ENCODE measurements at places on chromosomes 3 and 15.

DNA sequence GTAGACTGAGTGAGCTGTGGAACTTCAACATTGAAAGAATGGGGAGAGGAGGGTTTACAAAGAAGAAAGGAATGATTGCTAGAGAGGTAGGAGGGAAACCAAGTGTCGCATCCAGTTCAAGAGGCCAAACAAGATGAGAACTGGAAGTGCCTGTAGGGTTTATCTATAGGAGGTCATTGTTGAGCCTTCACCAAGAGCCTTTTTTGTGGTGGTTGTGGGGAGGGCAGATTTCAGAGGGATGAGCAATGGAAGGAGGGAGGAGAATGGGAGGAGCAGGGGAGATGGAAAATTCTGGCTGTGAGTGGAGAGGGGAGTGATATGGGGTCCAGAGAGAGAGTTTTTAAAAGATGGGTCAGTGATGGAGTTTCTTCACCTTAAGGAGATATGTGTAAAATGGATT, 8.5 kb downstream of the PDIA5 start:
- DNase-seq: no peak

DNA sequence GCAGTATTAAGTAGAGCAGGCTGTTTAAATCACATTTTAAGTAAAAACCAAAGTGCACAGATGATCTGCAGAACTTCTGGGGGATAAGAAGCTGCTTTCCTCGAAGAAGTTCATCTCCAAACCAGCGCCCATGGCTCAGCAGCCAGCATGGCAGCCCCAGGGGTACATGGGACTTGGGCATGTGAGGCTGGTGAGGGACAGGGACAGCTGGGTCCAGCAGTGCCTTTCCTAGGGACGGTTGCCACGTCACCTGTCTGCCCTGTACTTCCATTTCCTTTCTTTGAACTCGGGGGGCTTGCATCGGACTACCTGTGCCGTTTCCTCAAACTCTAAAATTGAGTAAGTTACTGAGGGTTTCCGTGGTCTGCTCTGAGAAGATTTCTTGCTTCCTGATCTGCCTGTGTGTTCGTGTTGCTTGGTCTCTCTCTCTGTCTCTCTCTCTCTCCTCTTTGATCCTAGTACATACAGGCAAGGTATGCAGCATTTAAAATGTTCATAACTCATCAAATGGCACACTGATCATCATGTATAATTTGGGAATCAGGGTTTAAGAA, 67.6 kb downstream of the IGF1R start:
- DNase-seq: no peak

DNA sequence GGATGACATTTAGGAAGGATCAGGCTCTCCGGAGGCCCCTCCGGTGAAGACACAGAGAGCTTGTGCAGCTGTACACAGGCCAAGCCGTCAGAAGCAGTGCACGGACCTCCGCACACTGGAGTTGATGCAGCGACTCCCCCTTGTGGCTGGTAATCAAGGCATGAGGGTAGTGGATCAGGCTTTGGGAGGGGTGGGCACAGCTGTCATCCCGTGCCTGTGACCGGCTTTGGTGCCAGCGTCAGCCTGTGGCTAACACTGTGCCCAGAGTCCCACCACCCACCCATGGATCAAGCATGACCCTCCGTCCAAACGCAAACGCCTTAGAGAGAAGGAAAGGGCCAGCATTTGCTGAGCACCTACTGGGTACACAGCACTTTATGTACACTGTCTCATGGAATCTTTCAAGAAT, 8.2 kb upstream of the GRIP2 start:
- no peak for DNase-seq

- DNase-seq: no peak
Observed at GRCh38 chr3:137148406-137148805, 190.6 kb downstream of the IL20RB start.

GRCh38 chr15:79194386-79194785, 88.1 kb upstream of the ANKRD34C start:
- DNase-seq: no peak

DNA sequence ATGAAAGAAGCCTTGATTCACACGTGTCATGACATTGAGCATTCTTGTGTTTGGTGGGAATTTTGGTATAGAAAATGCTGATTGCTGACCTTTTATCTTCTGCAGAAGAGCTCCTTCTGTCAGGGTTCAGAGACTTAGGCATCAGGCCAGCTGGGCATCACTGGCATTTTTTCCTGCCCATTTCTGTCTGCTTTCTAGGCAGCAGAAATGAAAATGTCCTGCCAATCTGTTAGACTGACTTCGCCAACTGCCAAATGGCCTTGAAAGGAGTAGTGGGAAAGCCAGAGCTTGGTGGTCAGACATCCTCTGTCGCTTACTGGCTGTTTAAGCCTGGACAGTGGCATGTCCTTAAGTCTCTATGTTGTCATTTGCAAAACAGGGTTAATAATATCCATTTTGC, 57.4 kb downstream of the EEFSEC start:
- DNase-seq: no peak

DNA sequence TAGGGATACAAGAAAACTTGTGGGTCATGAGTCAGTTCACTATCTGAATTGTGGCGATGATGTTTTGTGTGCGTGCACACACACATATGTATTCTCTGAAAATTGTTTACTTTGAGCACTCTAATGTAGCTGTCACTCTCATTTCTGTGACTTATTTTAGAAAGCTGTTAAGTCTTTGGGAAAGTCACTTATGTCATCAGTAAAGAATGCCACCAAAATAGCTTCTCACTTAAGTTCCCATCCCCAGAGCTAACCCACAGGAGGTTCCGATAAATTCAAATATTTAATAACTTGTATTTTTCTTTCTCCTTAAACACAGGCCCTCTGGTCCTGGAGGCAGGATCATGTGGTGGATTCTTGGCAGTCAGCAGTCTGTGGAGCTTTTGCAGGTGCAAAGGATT, 138.3 kb downstream of the LRIG1 start:
- DNase-seq: no peak

- no peak for DNase-seq
Observed at GRCh38 chr15:31236184-31237042, 90.2 kb upstream of the KLF13 start.

DNA sequence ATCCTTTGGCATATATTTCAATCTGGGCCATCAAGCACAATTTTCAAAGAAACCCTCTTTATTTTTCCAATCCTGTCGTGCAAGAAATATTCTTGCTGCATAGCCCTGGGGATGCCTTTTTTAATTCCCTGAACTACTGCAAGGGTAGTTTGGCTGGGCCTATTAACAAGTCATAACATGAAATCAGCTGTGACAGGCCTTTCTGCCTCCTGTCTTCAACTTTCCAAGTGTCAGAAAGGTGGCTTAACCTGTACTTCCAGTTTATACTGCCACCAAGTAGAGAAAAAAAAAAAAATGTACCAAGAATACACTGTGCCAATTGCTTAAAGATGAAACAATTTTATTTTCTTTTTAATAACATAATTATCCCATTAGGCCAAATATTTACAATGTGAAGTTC, 32.4 kb upstream of the SPPL2A start:
- DNase-seq: no peak

- no peak for DNase-seq
Observed at GRCh38 chr3:150371741-150372254, 36.3 kb upstream of the TSC22D2 start.

- no peak for DNase-seq
Observed at GRCh38 chr3:126126811-126127431, 43.0 kb upstream of the SLC41A3 start.

- DNase-seq: no peak
Observed at GRCh38 chr3:149174901-149175300, 45.5 kb downstream of the HPS3 start.

DNA sequence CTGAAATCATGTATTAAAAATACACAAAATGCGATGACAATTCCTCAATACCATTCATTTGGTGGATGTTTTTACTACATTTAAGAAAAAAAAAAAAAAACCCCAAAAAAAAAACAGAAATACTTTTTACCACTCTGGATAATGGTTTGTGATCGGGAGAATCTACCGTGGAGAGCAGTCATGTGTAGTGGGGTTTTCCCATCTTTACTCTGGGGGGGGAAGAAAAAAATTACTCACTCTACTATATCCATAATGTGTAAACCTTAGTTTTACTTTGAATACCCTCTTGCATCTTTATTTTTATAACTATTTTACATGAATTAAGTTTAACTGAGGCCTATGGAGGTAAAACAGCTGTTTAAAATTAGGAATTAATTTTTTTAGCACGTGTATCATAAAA, 83.3 kb downstream of the ANKRD28 start:
- DNase-seq: no peak

DNA sequence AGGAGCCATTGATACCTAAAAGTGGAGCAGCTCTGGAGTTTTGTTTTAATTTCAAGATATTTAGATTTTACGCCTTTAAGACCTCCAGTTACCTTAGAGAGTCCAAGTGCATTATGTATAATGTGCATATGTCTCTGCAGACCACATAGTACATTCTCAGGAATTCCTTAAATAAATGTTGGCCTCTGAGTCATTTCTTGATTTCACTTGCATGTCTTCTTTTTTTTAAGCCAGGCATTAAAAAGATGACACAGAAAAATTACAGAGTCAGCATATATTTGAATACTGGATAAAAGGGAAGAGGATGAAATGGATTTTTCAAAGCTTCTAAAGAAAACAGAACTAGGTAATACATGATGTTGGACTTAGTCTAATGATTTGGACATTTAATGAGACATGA, 125.2 kb downstream of the TMCO5A start:
- no peak for DNase-seq

DNA sequence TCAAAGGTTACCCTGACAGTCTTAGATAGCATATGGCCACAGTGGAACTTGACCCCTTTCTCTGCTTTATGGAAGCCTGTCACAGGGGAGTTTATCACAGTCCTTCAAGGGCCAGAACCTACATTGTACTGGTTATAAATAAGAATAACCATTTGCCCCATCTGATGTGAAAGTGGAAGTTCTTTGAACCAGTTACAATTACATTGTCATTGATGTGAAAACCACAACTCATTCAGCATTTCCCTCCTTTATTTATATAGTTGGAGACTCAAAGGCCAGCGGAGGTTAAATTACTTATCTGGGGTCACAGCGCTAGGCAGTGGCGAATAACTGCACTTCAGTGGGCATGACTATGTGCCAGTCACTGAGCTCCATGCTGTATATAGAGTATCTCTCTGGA, 60.5 kb upstream of the TBC1D5 start:
- DNase-seq: no peak

DNA sequence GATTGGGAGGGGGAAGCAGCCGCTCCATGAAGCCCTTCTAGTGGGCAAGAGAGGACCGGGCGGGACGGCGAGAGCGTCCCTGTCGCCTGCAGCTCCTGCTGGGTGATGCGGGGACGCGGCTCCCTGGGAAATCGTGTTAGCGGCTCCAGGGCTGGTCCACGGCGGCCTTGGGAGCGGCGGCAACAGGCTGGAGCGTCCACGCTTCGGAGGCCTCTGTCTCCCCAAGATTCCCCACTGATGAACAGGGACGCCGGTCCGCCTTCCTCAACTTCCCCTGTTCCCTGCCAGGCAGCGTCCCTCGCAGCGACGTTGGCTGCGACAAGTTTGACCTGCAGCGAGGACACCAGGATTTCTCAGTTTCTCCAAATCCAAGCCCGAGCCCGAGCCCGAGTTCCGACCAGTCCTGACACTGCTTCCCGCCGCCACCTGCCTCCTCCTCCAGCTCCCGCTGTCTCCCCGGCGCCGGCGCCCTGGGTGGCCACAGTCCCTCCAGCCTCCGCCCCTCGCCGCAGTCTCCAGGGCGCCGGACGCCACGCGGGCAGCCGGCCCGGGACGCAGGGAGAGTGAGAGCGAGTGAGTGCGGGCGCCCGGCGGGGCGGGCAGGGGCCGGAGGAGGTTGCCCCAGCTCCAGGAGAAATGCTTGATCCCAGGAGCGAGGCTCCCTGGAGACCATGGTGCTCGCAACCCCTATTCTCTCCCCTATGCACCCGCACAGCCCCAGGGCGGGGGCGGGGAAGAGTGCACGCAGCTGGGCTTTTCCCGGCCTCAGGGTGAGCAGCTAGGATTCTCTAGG, 78.1 kb upstream of the RNF7 start:
- no peak for DNase-seq

GRCh38 chr15:66742286-66742685, 40.2 kb downstream of the SMAD6 start:
- no peak for DNase-seq

- no peak for DNase-seq
Observed at GRCh38 chr3:182786564-182787196, 6.6 kb upstream of the ATP11B start.
